MV-4-11 (cell line): ENCODE measurements at places on chromosomes 6 and 20.

GRCh38 chr6:44446626-44447300 is 59.3 kb downstream of the CDC5L start:
- peak; percentile 58 for DNase-seq

DNA sequence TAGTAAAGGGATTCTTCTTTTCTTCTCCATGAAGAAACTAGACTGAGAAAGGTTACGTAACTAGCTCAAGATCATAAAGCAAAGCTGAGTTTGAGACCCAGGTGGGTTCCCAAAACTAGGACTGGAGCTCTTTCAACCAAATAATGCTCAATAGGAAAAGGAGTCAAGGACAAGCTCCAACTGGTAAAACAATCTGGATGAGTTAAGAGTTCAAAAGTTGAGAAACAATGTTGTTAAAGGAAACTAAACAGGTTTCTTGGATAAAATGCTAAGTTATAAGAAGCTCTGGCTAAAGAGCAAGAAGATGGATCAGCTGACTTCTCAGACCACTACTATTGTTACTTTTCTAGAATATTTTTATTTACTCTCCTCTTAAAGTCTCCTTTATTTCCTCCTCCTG is 137.3 kb downstream of the MMS22L start:
- DNase-seq, result no peak

- DNase-seq, result no peak
These were observed 43.3 kb upstream of the MRPS10 start for GRCh38 chr6:42260972-42261371.

- DNase-seq, result no peak
These were observed 551.6 kb upstream of the CITED2 start for GRCh38 chr6:139925894-139926641.

GRCh38 chr6:155177363-155177961 is 86.4 kb upstream of the CLDN20 start:
- DNase-seq, result peak; percentile 69

GRCh38 chr20:64151633-64152530 is 12.4 kb upstream of the MYT1 start:
- DNase-seq, result no peak

GRCh38 chr20:23034721-23035671 is at the start of gene SSTR4:
SSTR4 (plus strand) TSS chr20:23035312; CDS start chr20:23035484, 172 bp downstream.
- DNase-seq, result no peak

GRCh38 chr6:104940893-104941728 is 15.8 kb upstream of the LIN28B start:
- DNase-seq, result no peak

GRCh38 chr6:113818578-113818977 is 38.6 kb upstream of the MARCKS start:
- DNase-seq, result peak; percentile 57

GRCh38 chr20:29298271-29298590 is 1959.2 kb upstream of the DEFB115 start:
- DNase-seq, result no peak

DNA sequence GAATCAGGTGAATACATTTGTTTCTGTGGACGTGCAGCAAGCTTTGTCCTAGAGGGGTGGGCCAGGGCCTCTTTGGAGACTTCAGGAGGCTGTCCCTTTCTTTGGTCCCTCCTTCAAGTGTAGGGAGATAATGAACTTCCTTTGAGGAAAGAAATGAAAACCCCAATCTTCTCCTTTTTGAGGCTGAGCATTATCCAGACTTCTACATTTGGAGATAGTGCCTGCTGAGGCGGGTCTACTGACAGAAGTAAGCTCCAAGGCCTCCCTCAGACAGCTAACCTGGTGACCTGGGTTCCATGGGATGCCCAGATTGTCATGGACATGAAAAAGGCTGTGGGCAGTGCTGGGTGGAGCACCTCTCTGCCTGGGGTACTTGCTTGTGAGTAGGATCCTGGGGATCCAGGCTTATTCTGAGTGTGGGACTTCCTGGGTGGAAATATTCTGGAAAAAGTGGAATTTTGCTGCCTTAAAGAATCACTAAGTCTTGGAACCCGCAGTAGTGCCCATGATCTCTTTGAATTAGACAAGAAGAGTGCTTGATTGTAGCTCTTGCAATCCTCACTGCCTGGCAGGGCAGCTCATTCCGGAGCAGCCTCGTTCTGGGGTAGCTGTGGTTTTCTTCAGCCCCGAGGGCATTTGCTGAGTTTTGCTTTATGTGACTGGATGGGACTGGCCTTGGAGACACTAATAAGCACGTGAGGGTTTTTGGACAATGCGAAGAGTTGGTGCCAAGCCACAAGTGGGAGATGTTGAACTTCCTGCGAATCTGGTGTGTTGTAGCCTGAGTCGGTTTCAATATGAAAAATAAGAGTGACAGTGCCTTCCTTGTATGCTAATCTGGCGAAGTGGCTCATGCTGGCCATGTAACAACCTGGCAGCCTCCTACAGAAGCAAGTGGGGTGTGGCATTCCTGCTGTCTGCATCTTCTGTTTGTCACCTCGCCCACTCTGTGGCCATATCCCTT is 28.1 kb downstream of the SNRNP48 start:
- peak; percentile 94 for DNase-seq

DNA sequence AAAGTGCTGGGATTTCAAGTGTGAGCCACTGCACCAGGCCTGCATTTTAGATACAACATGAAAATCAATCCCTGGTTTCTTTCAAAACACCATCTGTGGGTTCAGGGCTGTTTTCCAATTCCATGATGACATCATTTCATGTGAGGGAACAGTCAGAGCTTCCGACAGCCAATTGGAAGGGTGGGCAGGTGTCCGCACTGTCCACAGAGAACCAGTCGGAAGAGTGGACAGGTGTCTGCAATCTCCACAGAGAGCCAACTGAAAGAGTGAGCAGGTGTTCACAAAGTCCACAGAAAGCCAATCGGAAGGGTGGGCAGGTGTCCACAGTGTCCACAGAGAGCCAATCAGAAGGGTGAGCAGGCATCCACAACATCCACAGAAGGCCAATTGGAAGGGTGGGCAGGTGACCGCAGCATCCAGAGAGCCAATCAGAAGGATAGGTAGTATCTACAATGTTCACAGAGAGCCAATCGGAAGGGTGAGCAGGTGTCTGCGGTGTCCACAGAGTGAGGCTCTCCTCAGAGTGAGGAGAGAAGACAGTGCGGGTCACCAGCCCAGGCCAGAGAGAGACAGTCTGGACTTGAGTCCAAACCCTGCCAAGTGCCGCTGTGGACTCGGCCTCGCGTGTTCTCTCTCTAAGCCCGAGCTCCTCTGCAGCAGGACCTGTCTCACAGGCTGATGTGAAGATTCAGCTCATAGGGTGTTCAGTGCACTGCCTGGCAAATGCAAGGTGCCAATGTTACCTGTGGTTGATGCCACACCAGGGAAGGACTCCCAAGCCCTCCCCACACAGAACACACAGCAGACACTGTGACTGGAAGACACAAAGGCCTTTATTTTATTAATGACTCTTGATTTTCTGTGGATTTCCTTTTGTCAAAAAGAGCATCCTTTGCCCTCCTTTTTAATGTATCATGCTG is 57.3 kb downstream of the DLL1 start:
- DNase-seq, result no peak

GRCh38 chr6:150617496-150618460 is 18.1 kb downstream of the PLEKHG1 start:
- DNase-seq, result no peak
